ENCODE measurements at places on chromosomes 16 and 17.

GRCh38 chr16:85209526-85210121 is 97.4 kb upstream of the CIBAR2 start:
- DNase-seq: no peak

- DNase-seq: peak; percentile 72
Observed at GRCh38 chr17:78708510-78708973, 73.5 kb downstream of the CYTH1 start.

- peak; percentile 47 for DNase-seq
Observed at GRCh38 chr16:27273670-27274423, 5.3 kb upstream of the NSMCE1 start.

DNA sequence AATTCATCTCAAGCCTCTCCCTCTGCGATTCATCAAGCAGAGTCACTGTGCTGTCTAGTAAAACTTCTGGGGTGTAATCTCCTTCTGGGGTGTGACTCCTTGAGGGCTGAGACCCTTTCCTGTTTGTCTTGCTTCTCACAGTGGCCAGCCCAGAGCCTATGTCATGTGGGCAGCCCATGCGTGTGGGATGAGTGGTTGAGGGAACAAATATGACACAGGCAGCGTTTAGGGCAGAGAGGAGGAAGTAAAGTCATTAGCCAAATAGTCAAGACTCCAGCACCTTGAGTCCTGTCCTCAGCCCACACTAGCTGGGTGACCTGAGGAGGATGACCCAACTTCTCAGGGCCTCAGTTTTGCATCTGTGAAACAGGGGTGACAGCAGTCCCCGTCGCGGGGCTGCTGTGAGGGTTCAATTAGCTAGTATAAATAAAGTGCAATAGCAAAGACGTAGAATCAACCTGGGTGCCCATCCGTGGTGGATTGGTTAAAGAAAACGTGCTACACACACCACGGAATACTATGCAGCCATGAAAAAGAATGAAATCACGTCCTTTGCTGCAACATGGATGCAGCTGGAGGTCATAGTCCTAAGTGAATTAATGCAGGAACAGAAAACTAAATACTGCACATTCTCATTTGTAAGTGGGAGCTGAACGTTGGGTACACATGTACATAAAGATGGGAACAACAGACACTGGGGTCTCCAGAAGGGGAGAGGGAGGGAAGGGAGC is 4.5 kb upstream of the ITGAX start:
- DNase-seq: no peak
